NCI-H1436 (cell line): ENCODE measurements at places on chromosomes 11 and 22.

DNA sequence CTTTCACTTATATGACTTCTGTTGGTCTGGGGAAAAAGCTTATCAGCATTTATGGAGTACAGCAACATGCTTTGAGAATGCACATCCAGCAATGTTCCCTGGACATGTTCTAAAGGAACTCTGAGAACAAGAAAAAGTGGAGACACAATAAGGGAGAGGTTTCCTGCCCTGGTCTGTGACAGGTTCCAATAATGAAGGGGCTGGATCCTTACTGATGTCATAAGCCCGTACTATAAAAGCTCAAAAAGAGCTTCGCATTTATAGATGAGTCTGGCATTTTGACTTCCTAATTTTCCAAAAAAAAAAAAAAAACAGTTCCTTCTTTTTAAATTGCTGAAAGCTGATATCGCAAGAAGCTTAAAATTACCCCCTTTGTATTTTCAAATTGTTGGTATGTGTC lies 129.1 kb downstream of the MPPED2 start:
- DNase-seq, result no peak

DNA sequence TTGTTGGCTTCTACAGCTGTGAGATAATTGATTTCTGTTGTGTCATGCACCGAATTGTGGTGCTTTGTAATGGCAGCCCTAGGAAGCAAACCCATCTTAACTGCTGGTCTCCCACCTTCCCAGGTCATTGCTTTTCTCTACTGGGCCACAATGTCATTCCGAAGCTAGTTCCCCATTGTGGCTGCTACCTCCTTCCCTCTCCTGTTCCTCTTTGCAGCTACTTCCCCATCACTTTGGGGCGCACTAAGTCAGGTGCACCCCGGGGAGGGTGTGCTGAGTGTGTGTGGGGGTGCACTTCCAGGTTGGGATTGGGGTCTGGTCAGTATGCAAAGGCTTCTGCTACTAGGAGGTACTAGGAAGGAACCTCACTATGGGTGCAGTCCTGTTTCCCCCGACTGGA lies 109.3 kb downstream of the ST3GAL4 start:
- DNase-seq, result no peak

DNA sequence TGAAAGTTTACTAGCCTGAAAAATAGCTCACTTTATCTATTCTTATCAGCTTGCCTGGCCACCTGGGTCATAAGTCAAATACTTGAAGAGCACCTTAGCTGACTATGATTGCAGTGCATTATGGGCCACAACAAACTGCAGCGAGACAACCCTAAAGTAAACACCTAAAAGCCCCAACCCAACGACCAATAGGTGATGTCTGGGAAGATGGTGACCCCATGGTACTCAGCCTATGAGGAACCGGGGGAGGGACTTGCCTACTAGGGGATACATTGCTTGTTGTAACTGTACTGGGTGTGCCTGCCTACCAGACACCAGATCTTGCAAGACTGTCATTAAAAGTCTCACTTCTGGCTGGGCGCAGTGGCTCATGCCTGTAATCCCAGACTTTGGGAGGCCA lies 35.6 kb upstream of the APOBEC3A start:
- no peak for DNase-seq

DNA sequence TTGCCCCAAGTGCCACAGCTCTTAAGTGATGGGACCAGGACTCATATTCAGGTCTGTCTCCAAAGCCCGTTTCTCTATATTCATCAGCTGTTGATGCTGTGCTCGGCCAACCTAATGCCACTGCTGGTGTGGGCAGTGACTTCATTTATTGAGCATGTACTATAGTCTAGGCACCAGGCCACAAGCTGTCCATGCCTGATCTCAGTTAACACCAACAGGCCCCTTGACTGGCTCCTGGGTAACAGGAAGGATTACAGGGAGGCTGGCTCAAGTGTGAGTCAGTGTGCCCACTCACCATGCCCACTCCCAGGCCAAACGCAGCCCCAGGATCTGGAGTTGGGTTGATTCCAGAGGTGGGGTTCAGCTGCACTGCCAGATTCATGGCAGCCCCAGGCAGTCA lies 8.6 kb upstream of the CRYBB2 start:
- DNase-seq, result no peak

DNA sequence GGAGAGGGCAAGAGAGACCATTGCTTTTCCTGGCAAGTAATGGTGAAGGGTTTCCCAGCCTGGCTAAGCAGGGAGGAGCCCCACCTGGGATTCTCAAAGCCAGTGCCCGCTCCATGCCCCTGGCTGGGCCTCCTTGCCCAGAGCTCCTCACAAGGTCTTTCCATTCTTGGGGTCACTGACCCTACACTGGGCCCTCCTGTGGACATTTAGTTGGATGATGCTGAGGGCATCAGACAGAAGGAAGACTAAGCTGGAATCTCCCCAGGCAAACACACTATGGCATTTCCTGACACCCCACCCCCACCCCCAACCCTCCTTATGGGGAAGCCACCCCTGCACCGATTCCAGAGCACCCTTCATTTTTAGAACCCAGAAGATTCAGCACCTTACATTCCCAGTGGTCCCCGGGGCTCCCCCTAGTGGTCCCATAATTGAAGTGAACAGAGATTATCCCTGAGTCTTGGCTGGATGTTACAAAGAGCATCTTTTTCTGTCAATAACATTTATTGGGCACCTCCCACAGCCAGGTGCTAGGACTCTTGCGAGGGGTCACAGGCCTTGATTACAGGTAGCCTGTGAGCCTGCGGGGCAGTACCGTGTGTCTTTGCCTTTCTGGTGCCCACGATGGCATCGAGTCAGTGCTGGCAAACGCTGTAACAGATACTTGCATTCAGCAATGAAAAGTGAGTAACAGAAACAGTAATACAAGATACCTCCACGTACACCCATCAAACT lies 548.5 kb downstream of the BUD13 start:
- peak; percentile 44 for DNase-seq

GRCh38 chr11:132123854-132124835 lies 753.7 kb downstream of the NTM start:
- DNase-seq, result no peak

- no peak for DNase-seq
These were observed 20.8 kb upstream of the SLC25A18 start for GRCh38 chr22:17542452-17542851.

GRCh38 chr22:49152127-49152938 lies 675.3 kb downstream of the BRD1 start:
- DNase-seq, result peak; percentile 62

GRCh38 chr22:27397954-27398342 lies 403.6 kb downstream of the MN1 start:
- DNase-seq, result no peak

GRCh38 chr11:68380786-68381622 lies 68.6 kb downstream of the LRP5 start:
- no peak for DNase-seq

GRCh38 chr22:30569674-30570202 lies 4.7 kb downstream of the GAL3ST1 start:
- DNase-seq, result no peak

DNA sequence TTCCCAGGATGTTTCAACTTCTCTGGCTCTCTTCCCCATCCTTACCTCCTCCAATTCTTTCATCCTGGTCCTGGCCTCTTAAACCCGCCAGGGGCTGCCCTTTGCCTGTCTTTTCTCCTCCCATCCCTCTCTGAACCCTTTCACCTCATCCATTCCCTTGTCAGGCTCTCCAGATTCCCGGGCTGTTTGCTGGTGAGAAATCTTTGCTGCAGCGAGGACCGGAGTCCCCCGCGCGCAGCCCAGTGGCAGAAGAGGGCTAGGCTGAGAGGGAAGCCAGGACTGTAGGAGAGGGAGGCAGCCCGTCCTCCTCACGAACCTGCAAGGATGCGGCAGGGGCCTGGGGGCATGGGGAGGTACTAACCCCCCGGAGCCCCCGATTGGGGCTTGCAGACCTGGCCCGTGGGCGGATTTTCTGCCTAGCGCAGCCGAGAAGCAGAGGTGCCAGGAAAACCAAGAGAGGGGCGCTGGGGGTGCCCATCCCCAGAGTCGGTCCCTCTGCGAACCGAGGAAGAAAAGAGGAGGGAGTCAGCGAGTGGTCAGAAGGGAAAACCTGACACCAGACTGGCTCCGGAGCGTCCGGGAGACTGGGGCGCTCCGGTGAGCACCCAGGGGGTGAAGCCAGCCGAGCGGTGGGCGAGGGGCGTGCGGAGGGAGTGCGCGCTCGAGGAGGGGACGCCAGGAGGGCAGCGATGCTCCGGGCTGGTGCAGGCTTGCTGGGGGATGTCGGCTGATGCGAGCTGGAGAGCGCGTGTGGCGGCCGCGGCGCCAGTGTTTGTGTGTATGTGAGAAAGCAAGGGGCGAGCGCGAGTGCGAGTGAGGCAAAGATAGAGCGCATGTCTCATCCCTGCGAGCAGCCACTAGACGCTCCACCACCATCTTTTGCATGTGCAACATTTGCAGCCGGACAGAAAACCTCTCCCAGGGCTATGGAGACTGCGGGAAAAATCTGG lies at the start of gene GRIA4:
GRIA4 (plus strand) TSS at position 242 of the 950 bp plus-strand sequence. CDS start 925 bp downstream, outside the sequence.
- DNase-seq, result no peak

DNA sequence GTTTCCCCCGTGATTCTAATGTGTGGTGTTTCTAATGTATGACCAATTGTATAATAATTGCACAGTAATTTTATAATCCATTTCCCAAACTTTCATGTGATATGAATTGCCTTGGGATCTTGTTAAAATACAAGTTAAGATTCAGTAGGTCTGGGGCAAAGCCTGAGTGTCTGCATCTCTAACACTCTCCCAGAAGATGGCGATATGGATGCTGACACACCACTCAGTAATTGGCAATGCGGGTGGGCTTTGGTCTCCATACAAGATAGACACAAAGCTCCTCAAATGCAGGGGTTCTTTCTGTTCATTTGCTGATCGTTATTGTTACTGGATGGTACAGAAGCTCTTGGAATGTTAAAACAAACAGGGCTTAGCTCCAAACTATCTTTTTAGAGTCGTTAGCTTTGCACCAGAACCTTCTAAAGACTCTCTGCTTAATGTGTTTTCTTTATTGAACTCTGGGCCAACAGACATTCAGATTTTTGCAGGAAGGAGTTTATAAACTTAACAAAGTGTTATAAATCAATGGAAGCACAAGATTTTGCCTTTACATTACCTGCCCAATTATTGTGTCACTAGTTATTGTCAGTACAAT lies 45.4 kb upstream of the ANO3 start:
- no peak for DNase-seq

DNA sequence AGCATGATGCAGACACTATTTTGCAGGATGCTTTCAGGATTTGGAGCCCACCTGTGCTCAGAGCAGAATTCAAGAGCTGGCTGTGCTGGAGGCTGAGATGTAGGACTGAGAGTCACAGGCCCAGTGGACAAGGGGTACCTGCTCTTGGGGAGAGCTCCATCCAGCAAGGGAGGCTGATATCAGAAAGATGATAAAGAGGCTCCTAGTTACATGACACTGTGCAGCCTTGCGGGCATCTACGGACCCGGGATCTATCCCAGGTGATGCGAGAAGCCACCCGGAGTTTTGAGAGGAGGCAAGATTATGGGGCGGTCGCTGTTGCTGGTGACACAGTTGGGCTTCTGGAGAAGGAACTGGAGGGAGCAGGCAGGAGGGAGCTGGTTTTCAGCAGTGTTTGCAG lies 579.0 kb downstream of the TBC1D22A start:
- no peak for DNase-seq

DNA sequence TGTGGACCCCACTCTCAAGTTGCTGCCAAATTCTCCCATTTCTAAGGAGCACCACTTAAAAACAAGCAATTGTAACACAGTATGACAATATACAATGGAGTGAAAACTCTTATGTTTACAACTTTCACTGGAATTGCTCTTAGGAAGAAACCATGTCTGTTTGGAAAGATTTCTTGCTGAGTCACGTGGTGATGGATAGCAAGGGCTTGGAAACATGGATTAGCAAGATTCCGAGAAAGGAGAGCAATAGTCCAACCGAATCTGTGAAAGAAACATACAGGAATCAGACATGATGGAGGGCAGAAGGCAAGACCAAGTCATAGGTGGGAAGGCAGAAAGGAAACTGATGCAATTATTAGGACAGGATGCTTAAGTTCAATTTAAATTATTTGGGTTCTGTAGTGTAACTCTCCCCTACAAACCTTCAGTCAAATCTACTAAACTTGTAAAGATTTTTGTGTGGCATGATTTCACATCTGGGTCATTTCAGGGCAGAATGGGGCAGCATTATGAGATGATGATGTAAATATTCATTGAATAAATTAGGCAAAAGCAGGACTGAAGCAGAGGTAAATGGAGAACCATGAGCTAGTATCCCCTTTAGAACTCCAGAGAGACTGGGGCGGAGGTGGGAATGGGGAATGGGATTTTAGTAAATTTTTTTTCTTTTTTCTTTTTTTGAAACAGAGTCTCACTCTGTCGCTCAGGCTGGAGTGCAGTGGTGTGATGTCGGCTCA lies 27.8 kb upstream of the THY1 start:
- DNase-seq, result no peak

DNA sequence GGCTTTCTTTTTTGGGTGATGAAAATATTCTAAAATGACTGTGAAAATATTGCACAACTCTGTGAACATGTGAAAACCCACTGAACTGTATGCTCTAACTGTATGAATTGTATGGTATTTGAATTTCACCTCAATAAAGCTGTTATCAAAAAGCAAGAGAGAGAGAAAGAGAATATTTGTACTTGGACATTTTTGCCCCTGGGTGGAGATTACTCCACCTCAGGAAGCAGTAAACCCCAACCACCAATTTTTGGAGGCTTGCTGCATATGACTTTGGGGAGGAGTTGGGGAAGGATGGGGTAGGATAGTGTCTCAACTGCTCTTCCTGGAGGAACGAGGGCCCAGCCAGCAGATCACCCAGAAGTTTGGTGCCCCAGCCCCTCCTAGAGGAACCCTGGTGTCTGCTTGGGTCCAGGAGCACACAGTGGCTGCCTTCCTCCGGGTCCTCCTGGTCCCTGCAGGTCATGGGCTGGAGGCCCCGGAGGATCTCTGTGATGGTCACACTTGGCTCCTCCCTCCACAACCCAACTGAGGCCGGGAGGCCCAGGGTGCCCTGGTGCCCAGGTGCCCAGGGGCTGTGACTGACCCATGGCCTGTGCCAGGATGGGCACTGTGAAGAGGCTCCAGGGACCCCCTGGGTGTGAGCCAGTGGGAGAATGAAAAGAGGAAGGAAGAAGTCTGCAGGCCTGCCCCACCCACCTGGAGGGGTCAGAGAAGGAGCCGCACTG lies 15.3 kb upstream of the PICK1 start:
- no peak for DNase-seq

DNA sequence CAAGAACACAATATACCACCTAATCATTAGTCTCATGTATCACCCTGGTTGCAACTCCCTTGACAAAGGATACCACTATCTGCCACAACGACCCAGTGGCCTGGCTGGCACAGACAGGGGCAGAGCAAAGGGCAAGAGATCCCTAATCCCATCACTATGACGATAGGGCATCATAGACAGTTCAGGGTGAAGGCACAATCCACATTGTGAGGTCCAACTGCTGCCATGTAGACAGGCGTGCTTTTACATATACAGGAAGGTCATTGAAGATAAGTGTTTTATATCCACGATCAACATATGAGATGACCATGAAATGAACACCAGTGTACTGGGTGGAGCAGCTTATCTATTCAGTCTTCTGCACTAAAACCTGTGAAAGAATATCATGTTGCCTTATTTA lies 94.6 kb downstream of the IGLL1 start:
- DNase-seq, result no peak

GRCh38 chr11:95067841-95068219 lies 1.1 kb downstream of the SRSF8 start:
- no peak for DNase-seq
